Right renal cortex interstitium (tissue), 3 donors: ENCODE measurements at places on chromosomes 13 and 19. TPM values are rescaled to one million over a fixed set of nuclear protein-coding genes. Genes with fewer than 3 reads are reported as not detected.

Gene ACP7
- 0.64 TPM for polyA plus RNA-seq

GRCh38 chr13:60922576-60923231, 492.9 kb downstream of the PCDH20 start:
- DNase-seq, result no peak

DNA sequence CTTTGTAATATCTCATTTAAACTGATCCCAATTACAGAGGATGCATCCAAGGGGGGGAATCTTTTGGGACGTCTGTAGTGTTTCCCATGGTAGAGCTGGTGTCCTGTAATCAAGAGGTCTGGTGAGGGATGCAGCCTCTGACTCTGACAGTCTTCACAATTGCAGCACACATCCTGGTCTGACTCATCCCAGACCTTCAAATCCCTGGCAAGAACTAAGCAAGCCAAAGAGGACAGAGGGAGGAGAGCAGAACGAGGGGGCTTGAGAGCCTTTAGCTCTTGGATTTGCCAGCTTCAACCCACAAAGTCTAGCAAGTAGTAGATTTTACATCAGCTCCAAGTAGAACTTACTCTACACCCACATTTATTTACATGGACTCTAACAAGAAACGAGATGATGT, 17.3 kb upstream of the FCGBP start:
- no peak for DNase-seq

Gene TEX101
- not detected for polyA plus RNA-seq

DNA sequence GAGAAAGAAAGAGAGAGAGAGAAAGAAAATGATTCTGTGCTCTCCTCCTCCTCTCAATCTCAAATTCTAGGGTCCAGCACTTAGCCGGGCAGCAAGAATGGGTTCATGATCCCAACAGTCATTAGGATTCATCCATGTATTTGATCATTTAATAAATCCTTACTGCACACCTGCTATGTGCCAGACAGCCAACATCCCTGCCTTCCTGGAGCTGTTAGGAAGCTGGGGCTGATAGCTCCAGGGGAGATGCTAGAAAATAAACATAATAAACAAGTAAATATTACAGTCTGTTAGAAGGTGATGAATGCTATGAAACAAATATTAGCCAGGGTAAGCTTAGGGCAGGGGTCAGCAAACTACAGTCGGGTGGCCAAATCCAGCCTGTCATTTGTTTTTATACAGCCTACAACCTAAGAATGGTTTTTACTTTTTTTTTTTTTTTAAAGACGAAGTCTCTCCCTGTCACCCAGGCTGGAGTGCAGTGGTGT, 9.9 kb upstream of the ACP7 start:
- no peak for DNase-seq

GRCh38 chr19:13104848-13105711, 2.4 kb upstream of the LYL1 start:
- DNase-seq, result no peak

GRCh38 chr13:99634672-99635071, 133.4 kb downstream of the TM9SF2 start:
- no peak for DNase-seq

DNA sequence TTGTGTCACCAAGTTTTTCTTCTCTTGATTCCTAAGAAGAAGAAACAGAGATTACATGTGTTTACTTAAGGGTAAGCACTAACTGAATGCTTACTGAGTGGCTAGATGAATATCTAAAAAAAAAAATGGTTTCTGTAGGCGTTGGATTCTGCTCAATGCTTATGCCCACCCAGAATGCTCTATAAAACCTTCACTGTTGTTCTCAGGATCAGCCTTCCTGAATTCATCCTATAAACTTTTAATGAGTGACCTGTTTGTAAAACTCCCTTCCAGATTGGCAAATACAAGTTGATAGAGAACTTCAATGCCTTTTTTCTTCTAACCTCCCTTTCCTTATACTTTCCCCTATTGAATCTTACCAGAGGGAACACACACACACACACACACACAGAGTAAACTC, 90.2 kb downstream of the NDFIP2 start:
- DNase-seq, result no peak

DNA sequence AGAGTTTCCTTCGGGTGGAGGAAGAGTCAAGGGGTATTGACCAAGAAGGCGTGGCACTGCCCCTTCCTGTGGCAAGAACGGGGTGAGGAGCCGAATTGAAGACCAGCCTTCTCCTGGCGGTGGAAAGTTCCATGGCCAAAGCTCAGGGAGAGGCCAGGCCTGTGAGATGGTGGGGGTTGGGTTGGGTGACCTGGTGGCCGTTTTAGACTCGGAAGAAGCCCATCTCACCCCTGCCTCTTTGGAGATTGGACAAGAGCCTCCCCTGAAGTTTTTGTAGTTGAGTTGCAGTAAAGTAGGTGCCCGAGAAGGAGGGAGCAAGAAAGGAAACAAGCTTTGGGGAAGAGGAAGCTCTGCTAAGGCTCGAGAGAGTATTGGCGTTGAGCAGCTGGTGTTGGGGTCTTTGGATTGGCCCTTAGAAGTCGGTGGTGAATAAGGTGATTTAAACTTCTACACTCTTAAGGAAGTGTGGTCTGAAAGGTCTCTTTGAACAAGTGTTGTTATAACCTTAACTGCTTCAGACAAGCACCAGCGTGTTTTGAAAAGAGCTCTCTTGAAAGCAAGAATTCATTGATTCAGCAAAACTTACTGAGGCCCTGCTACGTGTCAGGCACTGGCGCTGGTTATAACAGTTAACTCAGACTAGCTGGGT, 964 bp downstream of the SPINT2 start:
- DNase-seq, result no peak

Gene NKPD1
- polyA plus RNA-seq, result 0.11 TPM

Gene ZNF154
- polyA plus RNA-seq, result 27.4 TPM

- no peak for DNase-seq
These were observed 114.9 kb downstream of the RFC3 start for GRCh38 chr13:33932769-33933406.

GRCh38 chr13:35979361-35979951, 151.7 kb downstream of the DCLK1 start:
- no peak for DNase-seq

- DNase-seq, result no peak
These were observed 226.7 kb upstream of the IPO5 start for GRCh38 chr13:97726664-97727280.

GRCh38 chr13:45748941-45749759, 47.0 kb downstream of the CBY2 start:
- no peak for DNase-seq

Gene SPACA4
- not detected for polyA plus RNA-seq

DNA sequence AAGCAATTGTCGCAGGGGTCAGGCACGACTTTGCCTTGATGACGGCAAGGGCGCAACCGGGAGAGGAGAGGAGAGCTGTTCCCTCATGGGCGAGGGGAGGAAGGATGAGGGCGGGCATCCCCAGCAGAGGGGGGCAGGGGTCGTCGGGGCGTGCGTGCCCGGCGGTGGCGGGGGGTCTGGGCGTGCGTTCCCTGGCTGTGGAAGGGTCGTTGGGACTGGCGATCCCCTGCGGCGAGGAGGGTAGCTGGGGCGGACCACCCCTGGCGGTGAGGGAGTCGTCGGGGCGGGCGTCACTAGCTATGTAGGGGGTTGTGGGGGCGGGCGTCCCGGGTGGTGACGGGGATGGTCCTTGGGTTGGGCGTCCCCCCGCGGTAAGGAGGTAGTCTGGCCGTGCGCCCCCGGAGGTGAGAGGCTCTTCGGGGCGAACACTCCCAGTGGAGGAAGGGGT, 1.7 kb downstream of the COMP start:
- no peak for DNase-seq

GRCh38 chr19:10611907-10612306, 13.4 kb upstream of the SLC44A2 start:
- DNase-seq, result no peak

Gene LYPD5
- polyA plus RNA-seq, result 0.71 TPM

DNA sequence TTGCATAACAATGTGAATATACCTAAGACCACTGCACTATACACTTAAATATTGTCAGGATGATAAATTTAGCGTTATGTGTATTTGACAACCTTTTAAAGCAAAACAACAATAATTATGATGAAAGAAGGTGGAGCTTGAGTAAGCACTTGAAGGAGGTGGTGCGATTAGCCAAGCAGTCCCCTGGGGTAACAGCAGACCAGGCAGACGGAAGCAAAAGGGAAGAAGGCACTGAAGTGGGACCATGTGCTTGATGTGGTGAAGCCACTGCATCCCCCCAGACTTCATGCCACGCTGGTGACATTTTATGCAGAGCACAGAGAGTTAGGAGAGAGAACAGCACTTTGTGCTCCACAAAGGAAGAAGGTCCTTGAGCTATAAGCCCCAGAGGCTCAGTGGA, 58.3 kb upstream of the ZNF507 start:
- DNase-seq, result no peak

DNA sequence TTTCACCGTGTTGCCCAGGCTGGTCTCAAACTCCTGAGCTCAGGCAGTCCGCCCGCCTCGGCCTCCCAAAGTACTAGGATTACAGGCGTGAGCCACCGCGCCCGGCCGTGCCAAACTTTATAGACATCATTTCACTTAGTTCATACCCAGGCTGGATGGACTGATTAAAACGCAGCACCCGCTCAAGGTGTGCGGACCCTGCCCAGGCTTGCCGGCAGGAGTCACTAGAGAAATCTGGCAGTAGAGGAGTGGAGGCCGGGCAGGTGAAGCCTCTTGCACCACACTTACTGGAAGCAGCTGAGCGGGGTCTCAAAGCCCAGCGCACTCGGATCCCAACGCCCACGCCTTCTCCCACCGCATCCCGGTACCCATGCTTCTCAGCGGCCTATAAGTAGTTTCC, 11.4 kb downstream of the PTGIR start:
- DNase-seq, result no peak

Gene ACTL9
- not detected for polyA plus RNA-seq

Gene TMC4
- polyA plus RNA-seq, result 33.2 TPM

Gene ZSCAN5A
- 10.2 TPM for polyA plus RNA-seq

Gene LRP3
- 18.2 TPM for polyA plus RNA-seq

GRCh38 chr13:45896285-45896684, 44.7 kb upstream of the SIAH3 start:
- DNase-seq, result no peak

- DNase-seq, result no peak
These were observed 78.2 kb downstream of the GGACT start for GRCh38 chr13:100510208-100510957.

DNA sequence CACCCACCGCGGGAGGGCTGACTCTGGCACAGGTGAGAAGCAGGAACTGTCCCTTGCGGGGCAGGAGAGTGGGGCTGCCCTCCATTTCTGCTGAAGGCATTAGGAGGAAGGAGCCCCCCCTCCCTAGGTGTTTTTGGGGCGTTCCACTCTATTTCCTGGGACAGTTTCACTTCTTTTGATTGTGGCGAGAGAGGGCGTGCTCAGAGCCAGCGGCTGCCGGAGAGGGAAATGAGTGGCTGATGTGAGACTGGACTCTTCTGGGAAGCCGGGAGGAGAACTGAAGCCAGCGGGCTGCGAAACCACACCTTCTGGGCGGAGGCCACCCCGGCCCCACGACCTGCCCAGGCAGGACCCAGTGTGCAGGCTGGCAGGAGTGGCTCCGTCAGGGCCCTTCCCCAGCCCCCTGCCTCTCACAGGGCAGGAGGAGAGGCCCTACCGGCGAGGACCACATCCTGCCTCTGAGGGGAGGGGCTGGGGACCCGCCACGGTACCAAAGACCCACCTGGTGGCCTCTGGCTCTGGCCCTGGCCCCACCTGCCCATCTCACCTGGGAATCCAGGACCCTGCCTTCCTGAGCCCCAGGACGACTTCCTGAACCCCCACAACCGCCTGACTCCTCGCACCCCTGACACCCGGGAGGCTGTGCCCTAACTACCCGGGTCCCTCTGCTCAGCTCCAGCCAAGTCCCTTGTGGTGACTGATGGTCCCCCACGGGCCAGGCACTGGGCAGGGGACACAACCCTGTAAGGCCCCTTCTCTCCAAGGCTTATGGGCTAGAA, 25.9 kb downstream of the MPND start:
- DNase-seq, result no peak

DNA sequence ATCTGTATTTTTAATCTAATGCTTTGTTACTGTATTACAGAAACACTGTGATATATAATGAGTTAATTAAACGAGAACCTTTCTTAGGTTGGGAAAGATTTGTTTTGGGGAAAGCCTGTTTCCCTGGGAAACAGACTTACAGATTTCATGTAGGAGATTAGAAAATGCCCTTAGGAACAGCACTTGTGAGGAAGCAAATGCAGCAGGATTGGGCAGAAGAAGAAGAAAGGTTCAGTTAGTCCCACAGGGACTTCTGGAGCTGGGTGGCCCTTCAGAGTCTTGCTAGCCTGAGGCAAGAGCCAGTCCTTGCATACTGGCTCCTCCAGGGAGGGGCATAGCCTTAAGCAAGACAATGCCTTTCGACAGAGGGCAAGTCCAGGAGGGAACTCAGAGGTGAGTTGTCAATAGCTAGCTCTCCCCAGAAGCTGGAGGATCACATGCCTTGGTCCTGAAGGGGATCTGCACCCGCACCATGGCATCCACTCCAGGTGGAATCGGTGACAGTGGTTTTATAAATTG, 36.8 kb downstream of the N4BP2L1 start:
- DNase-seq, result no peak

Gene SLAIN1
- 22.7 TPM for polyA plus RNA-seq

Gene FRY
- polyA plus RNA-seq, result 58.9 TPM

- DNase-seq, result no peak
These were observed 144.5 kb downstream of the NALCN start for GRCh38 chr13:101271681-101272245.

DNA sequence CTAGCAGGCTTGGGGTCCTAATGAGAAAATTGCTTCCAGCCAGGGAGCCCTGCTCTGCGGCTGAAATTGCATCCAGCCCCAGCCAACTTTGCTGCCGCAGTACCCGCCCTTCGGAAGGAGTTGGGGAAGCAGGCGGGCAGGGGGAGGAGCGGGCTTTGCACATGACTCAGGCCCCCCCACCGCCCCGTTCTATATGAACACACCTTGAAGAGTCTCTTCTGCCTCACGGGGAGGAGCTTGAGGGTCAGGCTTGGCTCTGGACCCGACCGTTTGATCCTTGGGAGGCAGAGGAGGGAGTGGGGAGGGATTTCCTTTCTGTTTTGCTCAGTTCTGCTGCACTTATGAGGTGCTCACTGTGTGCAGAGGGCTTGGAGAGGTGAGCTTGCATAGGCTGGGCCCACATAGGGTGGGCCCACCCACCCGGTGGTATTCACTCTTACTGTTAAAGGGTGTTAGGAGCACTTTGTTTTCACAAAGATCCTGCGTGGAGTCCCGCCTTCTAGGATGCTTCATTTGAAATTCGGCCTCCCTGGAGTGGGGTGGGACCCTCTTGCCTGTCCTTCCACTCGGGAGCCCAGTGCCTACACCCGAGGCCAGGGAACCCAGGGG, 46.5 kb downstream of the LYL1 start:
- DNase-seq, result no peak

- DNase-seq, result no peak
These were observed 9.6 kb downstream of the ZNF426 start for GRCh38 chr19:9528757-9529336.

- no peak for DNase-seq
These were observed at the start of gene AKT2 for GRCh38 chr19:40284501-40285352. Gene AKT2 (minus strand): TSS chr19:40285345. CDS start chr19:40265267, 20,078 bp downstream.
